ENCODE measurements at places on chromosomes 3 and 15. TPM values are rescaled to one million over a fixed set of nuclear protein-coding genes. Genes with fewer than 3 reads are reported as not detected.

TPRG1 gene
- 9.6 TPM for total RNA-seq

SPINK8 gene
- not detected for total RNA-seq

GABRR3 gene
- not detected for total RNA-seq

ZPLD1 gene
- 0.10 TPM for total RNA-seq

EAF2 gene
- total RNA-seq: 10.0 TPM

VPS8 gene
- 116 TPM for total RNA-seq

DTX3L gene
- 10.6 TPM for total RNA-seq

UCN2 gene
- total RNA-seq: 1.4 TPM

EOMES gene
- 0.49 TPM for total RNA-seq

PRTG gene
- 1.5 TPM for total RNA-seq

PRKCI gene
- total RNA-seq: 62.4 TPM

PLSCR2 gene
- total RNA-seq: not detected

NOX5 gene
- 0.39 TPM for total RNA-seq

FOXL2 gene
- 0.30 TPM for total RNA-seq

MST1R gene
- 6.3 TPM for total RNA-seq

TMEM108 gene
- 1.4 TPM for total RNA-seq

HRG gene
- not detected for total RNA-seq

PTX3 gene
- 24.6 TPM for total RNA-seq

JMJD7 gene
- 5.0 TPM for total RNA-seq

EFCC1 gene
- total RNA-seq: 0.79 TPM

RLBP1 gene
- not detected for total RNA-seq

BLM gene
- 6.3 TPM for total RNA-seq

GNAT1 gene
- total RNA-seq: 0.20 TPM

ZMYND10 gene
- 0.89 TPM for total RNA-seq

TM4SF18 gene
- 16.6 TPM for total RNA-seq

KIF15 gene
- total RNA-seq: 9.5 TPM

CPN2 gene
- 0.10 TPM for total RNA-seq

RAD51 gene
- 3.7 TPM for total RNA-seq

Measured in skin of body (tissue), 3 donors.